ENCODE measurements at places on chromosomes 2 and 18.

DNA sequence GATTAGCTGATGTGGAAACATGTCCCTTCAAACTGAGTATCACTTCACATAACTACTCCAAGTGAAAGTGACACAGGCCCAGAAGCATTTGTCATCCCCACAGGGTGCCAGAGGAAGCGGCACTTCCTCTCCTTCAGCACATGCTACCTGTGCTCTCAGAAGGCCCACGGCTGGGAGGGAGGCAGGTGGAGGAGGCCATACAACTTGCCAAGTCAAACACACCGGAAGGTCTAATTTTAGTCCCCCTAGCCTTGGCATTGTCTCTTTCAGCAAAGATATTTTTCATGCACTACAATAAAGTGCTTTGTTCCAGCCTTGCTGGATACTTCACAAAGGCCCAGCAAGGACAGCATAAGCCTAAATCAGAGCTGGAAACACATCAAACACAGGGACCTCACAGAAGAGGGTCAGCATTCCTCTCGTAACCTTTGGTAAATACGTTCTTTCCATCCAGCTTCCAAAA is 38.0 kb downstream of the VSNL1 start:
- DNase-seq: peak; percentile 26

DNA sequence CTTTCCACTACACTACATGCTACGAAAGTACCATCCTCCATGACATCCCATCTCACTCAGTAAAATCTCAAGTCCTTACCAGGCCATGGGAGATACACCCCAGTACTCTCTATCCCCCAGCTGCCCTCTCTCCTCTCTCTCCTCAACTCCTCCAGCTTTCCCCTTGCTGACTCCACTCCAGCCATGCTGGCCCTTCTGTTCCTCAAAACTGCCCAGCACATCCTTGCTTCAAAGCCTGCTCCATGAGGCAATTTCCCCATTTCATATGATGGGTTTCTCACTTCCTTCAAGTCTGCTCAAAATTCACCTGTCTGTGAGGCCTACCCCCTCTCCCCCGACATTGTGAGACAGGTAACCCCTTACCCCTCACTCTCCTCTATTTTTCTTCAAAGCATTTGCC is 8.6 kb downstream of the CHN1 start:
- no peak for DNase-seq

DNA sequence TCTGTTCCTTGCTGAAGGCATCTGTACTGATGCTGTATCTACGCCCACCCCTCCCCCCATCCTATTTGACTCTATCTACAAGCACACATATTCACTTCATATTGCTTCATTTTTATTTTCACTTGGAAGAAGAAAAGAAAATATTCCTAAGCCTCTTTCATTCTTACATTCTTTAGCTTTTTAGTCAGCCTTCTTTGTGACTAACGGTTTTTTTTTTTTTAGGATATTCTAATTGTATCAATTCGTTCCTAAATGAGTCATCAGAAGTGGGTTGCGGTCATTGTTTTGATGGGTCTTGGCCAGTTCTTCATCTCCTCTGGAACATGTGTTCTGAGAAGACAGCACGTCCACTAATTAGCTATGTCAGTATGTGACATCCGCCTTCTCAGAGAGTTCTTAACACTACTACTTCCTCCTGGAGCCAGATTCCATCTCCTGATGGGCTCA is 88.7 kb downstream of the MYO1B start:
- DNase-seq: no peak

DNA sequence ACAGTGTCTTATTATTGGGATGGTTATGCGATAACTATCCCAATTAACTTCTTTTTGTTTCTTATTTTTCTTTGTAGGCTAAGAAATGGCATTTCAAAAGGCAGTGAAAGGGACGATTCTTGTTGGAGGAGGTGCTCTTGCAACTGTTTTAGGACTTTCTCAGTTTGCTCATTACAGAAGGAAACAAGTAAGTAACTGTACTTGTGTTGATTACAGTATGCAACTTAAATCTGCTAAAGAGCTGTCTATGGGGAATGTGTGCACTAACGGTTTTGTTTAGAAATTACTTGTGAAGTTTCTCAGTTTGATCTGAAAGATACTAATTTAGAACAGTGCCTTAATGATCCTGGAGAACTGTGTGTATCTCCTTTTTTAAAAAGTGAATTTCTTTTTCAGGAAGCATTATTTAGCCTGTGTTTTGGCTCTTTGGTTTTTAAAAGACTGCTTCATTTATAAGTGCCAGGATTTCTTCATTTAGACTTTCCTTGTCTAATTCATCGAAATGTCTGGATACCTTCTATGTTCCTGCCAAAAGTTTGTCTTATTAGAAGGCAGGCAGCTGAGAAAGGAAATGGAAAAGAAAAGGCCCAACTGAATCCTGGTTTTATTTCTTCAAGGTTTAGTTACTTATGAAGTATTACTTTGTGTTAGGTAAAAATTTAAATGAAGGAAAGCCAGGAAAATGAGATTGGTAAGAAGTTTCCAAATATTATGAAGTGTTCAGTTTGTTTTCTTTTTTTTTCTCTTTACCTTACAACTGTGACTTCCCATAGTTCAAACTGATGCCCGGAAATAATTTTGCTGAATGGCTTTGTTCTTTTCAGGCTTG is 40.1 kb downstream of the GPD2 start:
- no peak for DNase-seq

GRCh38 chr2:216164087-216164486 is 54.9 kb downstream of the XRCC5 start:
- DNase-seq: no peak

- no peak for DNase-seq
Observed at GRCh38 chr2:176601066-176601465, 331.8 kb downstream of the MTX2 start.

DNA sequence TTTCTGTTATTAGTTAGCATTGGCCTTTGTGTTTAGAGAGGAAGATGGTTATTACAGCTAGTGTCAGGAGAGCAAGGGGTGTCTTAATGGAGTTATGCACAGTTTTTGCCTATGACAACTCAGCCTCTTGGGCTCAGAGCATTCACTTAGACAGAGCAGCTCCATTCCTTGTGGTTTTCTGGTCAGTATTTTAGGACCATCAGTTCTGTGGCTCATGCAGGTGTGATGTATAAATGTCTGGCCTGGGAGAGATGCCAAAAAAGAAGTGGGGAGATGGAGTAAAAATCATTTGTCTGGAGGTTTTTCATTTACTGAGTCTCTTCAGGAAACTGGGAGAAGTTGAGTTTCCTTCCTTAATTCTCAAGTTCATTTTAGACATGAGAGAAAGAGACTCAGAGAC is 79.7 kb downstream of the PRKCE start:
- DNase-seq: no peak

- no peak for DNase-seq
Observed at GRCh38 chr18:44514766-44515165, 165.9 kb upstream of the SETBP1 start.

DNA sequence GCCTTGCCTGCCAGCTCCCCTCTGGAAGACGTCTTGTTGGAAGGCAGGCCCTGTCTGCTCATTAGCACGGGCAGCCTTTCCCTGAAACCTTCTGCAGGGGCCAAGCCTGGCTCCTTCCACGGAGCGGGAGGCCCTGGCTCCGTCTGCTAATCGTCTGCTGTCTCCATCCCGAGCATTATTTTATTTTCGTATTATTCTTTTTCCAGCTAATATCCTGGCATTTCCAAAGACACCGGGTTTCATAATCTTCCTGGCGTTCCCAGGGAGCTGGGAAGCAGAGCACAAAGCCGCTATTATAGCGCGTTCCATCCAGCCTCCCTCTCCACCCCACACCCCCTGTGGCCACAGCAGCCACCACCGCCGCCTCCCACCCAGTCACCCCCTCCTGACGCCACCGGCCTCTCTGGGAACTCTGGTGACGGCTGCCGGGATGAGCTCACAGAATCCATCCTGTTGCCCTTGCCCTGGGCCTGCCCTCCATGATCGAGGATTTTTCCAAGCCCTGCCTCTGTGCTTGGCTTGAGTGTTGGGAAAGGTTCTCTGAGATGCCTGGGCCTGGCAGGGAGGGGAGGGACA is 125.5 kb downstream of the DYSF start:
- DNase-seq: no peak

- DNase-seq: no peak
Observed at GRCh38 chr2:128605931-128606330, 287.3 kb upstream of the HS6ST1 start.

- no peak for DNase-seq
Observed at GRCh38 chr2:190053426-190053825, 9.1 kb downstream of the MSTN start.

GRCh38 chr2:168072626-168073303 is 174.6 kb downstream of the STK39 start:
- DNase-seq: no peak

GRCh38 chr18:54531402-54532065 is 59.5 kb upstream of the DYNAP start:
- no peak for DNase-seq

DNA sequence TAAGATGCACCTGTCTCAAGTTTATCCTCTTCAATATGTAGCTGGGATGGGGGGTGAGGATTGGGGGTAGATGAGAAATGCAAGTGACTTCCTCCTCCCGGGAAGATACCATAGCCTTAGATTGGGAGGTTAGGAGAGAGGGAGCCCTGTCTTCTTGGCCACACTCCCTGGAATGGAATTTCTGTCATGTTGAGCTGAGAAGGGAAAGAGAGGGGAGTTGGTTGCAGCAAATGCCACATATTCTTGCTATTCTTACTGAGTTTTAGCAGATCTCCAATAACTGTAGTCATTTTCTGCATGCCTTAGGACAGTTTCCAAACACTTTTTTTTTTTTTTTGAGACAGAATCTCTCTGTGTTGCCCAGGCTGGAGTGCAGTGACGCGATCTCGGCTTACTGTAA is 35.9 kb downstream of the TAF4B start:
- DNase-seq: no peak

GRCh38 chr2:20611077-20611843 is 39.6 kb downstream of the HS1BP3 start:
- no peak for DNase-seq

DNA sequence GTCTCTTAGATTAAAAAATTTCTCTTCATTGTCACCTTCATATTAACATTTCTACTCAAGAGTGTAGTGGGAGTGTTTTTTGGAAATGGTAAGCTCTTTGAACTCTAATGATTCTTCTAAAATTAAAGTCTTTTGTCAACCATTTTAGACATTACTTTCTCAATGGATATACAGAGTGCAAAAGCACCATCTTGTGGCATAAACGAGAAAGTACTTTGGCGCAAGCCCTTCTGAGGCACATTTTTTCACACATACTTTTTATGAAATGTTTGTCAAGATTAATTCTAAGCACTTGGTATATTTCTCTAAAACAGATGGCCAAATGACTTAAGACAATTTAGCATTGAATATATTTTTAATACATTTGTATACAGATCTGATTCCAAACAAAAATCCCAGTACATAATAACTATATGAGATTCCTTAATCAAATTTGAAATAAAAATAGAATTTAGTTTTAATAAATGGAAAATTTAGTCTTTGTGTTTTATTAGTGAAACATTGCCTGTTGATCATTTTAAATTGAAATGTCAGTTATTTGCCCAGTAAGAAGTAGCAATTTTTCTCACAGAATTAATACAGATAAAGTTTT is 63.3 kb upstream of the GALNT5 start:
- no peak for DNase-seq

DNA sequence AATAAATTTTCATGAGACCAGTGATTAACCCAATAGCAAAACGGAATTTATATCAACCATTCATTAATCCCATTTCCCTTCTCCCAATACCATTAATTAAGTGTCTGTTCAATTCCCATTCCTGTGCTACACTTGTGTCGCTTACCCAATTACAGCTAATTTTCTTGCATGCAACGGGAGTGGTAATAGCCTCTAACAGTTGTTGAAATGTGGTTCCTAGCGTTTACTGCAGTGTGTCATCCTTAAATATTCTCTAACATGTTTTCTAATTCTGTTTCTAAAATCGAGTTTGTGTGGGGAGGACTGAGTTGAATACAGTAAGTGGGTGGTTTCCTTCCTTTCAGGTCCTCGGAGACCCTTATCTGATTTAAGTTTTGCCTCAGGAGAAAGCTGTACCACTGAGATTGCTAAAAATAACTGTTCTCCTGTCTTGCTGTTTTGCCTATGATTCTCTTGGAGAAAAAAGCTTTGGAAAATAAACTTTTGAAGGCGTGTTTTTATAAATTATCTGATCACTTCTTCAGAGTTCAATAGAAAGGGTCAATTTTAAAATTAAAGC is 59.3 kb upstream of the LRRTM1 start:
- no peak for DNase-seq

- no peak for DNase-seq
Observed at GRCh38 chr2:121360566-121361300, 75.7 kb upstream of the TFCP2L1 start.

GRCh38 chr2:37566517-37566981 is 104.9 kb downstream of the CDC42EP3 start:
- DNase-seq: no peak

- no peak for DNase-seq
Observed at GRCh38 chr2:39142904-39143605, 22.2 kb upstream of the SOS1 start.

DNA sequence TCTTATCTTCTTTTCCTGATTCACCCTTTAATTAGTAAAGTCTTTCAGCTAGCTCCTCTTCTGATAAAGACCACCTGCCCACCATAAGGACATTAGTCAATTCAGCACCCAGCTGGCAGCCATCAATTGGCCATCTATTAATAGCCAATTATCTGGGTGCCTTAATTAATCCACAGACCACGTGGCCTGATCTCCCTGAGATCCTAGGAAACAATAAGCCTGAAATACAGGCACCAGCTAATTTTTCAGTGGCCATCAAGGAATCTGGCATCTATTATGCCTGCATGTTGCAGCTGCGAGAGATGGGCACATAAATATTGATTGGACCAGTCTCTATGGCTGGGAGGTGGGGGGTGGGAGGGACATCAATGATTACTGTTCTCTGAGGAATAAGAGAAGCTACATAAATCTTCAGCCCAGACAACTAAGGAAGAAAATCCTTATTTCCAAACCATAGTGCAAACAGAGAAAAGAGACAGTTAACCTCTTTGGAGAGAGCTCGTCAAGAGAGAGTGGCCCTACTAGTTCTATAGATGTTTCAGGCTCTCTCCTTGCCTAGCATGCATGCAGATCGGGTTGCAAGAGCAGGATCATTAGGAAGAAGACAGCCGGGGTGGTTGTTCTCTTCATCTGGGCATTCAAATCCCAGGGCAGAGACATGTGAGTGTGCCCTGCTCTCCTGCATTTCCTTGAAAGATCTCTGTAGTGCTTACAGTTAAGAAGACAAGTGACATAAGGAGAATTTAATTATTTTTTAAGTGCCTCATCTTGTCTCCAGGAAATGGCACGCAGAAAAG is 8.7 kb downstream of the GALNT14 start:
- no peak for DNase-seq

GRCh38 chr2:218397820-218398436 is 1.7 kb upstream of the CTDSP1 start:
- peak; percentile 46 for DNase-seq

- DNase-seq: no peak
Observed at GRCh38 chr2:88074854-88075292, 7.2 kb downstream of the SMYD1 start.
